CD4-positive, alpha-beta T cell treated with Interleukin-2 at 100 ng/mL for 4 hours (primary cell): ENCODE measurements at places on chromosomes 7 and 10.

DNA sequence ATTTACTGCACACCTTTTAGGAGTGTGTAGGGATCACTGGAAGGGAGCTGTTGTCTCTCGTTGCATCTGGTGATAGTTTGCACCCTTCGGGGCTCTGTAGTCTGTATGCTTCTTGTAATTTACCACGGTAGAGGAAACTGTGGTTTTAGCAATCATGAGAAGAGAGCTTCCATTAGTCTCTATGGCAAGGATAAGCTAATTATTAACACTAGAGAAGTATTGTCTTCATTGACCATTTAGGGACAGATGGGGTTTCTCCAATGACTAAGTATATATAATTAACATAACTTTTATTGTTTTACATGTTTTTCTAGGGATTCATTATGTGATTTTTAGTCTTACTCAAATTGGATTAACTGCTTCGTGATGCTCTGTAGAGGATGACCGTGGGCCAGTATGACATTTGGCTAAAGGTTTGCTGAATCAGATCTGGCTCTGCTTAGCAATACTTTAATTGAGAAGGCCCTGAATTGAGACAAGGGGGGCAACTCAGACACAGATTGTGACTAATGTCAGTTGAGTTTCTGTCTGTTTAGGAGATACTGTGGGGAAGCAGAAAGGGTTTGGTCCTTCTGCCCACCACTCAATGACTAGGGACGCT, 8.7 kb downstream of the SLC18A2 start:
- no peak for DNase-seq

DNA sequence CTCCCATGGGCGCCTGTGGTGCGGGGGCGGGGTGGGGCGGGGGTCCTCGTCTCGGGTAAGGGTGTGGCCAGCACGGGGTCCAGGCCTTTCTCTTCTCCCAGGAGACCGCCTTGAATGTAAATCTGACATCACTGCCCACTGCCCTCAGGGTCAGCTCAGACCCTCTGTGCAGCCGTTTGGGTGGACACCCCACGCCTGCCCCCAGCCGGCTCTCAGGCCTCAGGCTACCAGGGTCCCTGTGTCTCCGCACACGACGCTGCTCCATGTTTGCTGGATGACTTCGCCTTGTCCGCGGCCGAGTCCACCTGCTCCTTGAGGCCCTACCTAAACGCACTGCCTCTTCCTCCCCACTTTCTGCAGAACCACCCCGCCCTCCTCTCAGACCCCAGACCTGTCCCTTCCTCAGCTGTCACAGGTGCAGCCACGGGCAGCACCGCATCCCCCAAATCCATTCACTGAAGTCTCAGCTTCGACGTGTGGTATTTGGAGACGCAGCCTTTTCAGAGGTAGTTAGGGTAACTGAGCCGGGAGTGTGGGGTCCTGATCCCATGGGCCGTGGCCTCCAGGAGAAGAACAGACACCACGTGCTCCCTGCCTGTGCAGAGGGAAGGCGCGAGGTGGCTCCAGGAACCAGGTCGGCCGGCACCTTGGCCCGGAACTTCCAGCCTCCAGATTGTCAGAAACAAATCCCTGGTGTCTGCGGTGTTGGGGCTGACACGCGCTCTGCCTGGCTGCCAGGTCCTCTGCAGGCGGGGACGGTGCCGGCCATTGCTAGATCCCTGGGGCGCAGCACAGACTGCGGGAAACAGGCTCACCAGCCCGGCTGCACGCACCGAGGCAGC, 97.4 kb upstream of the DIP2C start:
- no peak for DNase-seq

DNA sequence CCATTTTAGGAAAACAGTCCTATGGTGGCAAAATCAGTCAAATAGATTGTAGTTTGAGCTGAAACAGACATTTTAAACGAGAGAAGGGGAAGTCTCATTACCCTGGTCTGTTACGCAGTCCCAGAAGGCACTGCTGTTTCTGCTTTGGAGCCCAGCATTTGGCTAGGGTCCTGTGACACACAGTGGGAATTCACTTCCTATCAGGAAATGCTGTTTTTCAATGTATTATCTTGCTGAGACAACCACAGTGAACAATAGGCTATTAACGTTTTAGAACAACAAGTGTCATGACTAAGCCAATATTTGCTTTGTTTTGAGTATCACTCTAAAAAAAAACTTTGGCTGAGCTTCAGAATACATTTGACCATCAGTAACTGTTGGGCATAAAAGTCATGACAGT, 74.1 kb downstream of the ADD3 start:
- peak; percentile 45 for DNase-seq

DNA sequence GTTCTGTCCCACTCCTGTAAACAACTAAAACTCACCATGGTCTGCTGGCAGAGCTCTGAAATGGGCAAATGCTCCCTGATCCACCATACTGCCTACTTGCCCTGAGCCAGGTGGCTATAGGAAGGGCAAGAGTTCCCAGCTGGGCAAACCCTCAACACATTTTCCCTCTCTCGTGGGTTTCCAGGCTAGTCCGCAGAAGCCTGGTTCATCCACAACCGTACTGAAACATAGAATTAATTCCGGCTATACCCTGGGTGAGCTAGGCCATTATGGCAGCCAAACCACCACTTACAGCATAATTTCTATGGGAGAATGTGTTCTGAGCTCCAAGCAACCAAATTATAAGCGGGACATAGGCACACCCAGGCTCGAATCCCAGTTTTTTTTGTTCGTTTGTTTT, 20.1 kb upstream of the DDIT4 start:
- DNase-seq: no peak

DNA sequence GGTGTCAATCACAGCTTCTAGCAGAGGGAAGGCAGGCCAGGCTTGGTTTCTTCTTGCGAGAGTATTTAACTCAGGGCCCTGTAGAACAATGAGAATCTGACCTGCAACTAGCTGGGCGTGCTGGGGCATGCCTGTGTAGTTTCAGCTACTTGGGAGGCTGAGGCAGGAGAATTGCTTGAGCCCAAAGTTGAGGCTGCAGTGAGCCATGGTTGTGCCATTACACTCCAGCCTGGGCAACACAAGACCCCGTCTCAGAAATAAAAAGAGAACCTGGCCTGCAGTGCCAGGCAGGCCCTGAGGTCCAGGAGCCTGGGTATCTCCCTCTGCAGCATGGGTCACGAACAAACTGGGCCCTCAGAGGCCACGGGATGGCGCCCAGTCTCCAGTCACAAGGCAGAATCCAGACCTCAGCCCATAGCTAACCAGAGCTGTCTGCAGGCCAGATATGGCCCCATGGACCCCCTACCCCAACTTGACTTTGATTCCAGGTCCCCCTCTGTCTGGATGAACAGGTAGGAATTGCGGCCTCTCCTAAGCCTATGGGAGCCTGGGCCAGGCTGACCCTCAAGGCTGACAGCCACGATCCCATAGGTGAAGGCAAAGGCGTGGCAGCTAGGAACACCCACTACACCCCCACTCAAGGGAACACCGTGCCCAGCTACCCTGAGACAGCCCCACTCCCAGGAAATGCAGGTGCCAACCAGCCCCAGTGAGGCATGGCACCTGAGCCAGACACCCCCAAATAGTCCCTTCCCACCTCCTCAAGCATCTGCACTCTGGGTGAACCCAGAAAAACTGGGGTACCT, 102.7 kb upstream of the TNRC18 start:
- DNase-seq: peak; percentile 14

DNA sequence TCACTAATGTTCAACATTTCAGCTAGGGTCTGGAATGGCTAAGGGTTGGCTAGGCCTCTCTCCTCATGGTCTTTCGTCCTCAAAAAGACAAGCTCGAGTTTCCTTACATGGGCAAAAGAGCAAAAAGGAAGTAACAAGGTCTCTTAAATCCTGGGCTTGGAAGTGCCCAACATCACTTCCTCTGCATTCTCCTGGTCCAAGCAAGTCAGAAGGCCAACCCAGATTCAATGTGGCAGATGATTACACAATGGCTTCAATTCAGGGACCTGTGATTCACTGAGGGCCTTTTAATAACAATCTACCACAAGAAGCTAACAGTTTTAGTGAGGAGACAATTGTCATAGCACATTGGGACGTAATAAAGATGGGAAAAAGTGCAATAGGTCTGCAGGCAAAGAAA, 4.4 kb upstream of the NUP205 start:
- no peak for DNase-seq

GRCh38 chr7:126805351-126805750, 447.4 kb downstream of the GRM8 start:
- no peak for DNase-seq

DNA sequence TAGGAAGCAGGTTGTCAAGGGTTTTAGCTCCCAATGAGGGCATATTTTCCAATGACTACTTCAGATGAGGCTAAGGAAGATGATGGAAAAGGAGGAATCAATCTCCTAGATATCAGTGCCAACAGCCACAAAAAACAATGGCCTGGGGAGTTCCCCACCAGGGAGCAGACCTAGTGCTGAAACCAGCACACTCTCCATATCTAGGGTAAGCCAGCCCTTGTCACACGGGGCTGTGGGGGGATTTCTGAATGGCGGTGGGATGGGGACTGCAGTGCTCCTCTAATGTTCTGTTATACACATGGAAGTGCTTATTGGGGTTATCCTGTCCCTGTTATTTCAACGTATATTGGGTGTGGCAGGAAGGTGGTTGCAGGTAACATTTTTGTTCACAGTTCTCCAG, 18.5 kb downstream of the EPC1 start:
- DNase-seq: no peak

GRCh38 chr10:7932301-7933036, 114.2 kb downstream of the TAF3 start:
- DNase-seq: no peak

- DNase-seq: no peak
These were observed 297.8 kb downstream of the KLF6 start for GRCh38 chr10:3487228-3487627.

- DNase-seq: no peak
These were observed 125.4 kb downstream of the SEMA3D start for GRCh38 chr7:85061456-85061855.

- no peak for DNase-seq
These were observed 49.7 kb upstream of the ADCY1 start for GRCh38 chr7:45524445-45524844.

- no peak for DNase-seq
These were observed 67.0 kb upstream of the HPS1 start for GRCh38 chr10:98513704-98514103.

DNA sequence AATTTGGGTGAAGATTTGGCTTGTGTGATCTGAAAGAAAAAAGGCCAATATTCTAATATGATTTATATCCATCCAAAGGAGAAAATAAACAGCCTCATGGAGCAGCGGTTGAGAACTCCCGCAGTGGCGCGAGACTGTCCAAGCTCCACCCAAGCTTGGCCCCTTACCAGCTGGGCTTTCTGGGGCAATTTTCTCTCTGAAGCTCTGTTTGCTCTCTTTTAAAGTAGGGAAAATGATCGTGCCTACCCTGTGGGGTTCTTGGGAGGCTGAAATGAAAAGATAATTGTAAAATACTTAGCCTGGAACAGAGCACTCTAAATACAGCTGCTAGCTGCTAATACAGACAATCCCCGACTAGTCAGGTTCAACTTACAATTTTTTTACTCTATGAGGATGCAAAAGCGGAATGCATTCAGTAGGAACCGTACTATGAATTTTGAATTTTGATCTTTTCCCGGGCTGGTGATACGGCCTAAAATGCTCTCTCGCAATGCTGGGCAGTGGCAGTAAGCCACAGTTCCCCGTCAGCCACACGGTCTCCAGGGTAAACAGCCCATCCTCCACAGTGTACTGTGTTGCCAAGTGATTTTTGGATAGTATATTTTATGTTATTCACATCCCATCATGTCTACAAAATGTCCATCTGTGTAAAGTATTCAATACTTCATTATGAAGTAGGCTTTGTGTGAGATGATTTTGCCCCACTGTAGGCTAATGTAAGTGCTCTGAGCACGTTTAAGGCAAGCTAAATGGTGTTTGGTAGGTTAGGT, 137.7 kb downstream of the CHN2 start:
- no peak for DNase-seq

- DNase-seq: no peak
These were observed 26.8 kb downstream of the POLL start for GRCh38 chr10:101561068-101561915.
